Neural crest cell (in vitro differentiated cells): ENCODE measurements at places on chromosomes 3 and 15. TPM values are rescaled to one million over a fixed set of nuclear protein-coding genes. Genes with fewer than 3 reads are reported as not detected.

DNA sequence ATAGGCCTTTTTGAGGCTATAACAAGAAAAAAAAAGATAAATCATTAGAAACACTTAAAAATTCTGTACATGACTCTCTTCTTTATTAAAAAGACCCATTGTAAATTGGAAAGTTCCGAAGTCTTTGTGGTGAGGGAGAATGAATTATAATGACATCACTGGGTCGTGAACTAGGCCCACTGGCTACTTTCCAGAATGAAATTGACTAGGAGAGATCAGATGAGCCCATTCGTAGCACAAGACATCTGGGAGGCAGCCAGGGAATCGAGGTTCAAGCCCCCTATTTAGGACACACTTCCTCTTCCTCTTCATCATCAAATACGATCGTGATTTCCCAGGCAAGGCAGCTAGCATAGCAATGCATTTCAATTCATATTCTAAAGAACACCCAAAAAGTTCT is 889.8 kb upstream of the NR2F2 start:
- no peaks in the 10 kb centered on the region for H3K4me1 ChIP-seq
- DNase-seq: no peak
- H3K4me3 ChIP-seq: no peak overlapping the region
- peaks cover 4% of the 10 kb centered on the region for H3K36me3 ChIP-seq
- H3K27me3 ChIP-seq: no peaks in the 10 kb centered on the region

DNA sequence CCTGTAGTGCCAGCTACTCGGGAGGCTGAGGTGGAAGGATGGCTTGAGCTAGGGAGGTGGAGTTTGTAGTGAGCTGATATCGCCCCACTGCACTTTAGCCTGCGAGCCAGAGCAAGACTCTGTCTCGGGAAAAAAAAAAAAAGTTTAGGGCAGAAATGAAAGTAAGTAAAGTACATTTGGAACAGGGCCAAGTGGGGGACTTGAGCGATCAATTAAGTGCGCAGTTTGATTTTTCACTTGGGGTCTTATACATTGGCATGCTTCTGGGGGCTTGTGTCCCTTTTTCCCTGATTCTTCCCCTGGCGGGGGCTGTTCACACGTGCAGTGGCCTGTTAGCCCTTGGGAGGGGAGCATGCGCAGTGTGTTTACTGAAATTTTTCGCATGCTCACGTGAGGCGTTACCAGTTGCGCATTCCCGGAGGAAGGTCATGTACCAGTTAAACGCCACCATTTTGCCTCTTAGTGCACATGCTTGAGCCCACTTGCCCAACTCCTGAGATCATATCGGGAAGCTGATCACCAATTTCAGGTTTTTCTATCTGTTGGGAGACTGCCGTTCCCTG is 42.0 kb downstream of the GALNT15 start:
- no peak for DNase-seq
- H3K36me3 ChIP-seq: no peaks in the 10 kb centered on the region
- no peaks in the 10 kb centered on the region for H3K27me3 ChIP-seq
- no peak overlapping the region for H3K4me3 ChIP-seq
- no peaks in the 10 kb centered on the region for H3K4me1 ChIP-seq

DNA sequence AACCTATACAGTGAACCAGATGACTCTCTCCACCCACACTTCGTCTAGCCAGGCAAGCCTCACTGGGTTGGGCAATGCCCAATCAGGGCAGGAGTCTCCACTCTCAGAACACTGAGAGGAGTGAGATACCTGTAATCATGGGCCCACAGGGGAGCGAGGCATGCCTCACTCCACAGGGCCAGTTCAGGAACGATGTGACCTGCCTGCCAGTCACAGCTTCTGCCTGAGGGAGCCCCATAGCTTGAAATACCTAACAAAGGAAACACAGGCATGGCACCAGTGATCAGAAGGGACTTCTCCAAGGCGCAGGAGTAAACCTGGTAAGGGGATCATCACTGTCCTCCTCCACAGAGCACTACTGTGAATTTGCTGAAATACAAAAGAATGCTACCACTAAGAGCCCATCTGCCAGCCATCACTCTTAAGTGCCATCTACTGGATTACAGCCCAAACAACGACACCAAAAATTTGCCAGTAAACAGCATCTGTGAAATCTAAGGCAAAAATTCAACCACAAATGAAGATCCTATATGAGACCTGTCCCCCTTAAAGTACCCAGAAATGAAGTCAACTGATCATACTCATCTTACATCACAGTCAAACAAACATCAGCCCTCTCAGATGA is 689.9 kb upstream of the SEMA6D start:
- no peak for DNase-seq
- no peaks in the 10 kb centered on the region for H3K4me1 ChIP-seq
- no peak overlapping the region for H3K4me3 ChIP-seq
- H3K27ac ChIP-seq: no peak overlapping the region
- H3K36me3 ChIP-seq: no peaks in the 10 kb centered on the region

- DNase-seq: peak; percentile 92
- no peaks in the 10 kb centered on the region for H3K36me3 ChIP-seq
- H3K27ac ChIP-seq: peak within 1 kb of the TSS; percentile 94
These were observed at the start of gene CCDC13 for GRCh38 chr3:42772670-42773408. CCDC13 (minus strand) TSS chr3:42773253; CDS start chr3:42758345, 14,908 bp downstream.

- H3K27me3 ChIP-seq: peaks cover 2% of the 10 kb centered on the region
- no peaks in the 10 kb centered on the region for H3K36me3 ChIP-seq
- H3K4me1 ChIP-seq: peaks cover 78% of the 10 kb centered on the region
- no peak for DNase-seq
- H3K4me3 ChIP-seq: peak overlapping the region; percentile 95
- H3K27ac ChIP-seq: peak overlapping the region; percentile 88
These were observed 421 bp downstream of the BMF start for GRCh38 chr15:40108061-40108854.

DNA sequence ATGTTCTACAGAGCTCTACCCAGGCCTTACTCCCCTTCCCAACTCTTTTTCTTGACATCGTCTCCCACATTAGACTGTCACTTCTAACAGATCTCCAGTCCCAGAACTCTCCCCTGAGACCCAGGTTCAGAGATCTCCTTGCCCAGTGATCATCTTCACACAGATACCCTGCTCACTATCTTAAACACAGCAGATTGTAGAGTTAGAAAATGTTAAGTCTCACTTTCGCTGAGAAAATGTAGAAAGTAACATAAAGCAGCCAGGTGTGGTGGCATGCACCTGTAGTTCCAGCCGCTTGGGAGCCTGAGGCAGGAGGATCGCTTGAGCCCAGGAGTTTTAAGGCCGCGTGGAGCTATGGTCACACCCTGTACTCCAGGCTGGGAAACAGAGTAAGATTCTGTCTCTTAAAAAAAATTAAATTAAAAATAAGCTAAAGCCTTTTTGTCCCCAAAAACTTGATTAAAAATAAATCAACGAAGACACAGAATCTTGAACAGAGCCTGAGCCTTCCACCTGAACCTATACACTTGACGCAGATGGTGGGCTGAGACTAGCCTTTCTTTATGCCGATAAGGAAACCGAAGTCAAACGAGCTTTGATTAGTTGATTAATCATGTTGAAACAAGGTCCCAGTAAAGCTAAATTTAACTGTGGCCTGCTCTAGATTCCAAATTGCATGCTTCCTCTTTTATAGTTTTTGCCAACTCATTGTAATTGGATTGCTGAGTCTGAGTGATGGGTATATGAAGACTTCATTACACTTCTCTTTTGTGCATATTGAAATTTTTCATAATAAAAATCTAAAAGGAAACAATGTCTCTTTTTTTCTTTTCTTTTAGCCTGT is 31.3 kb upstream of the BLM start:
- no peaks in the 10 kb centered on the region for H3K27me3 ChIP-seq
- DNase-seq: no peak
- no peak overlapping the region for H3K4me3 ChIP-seq

- no peaks in the 10 kb centered on the region for H3K36me3 ChIP-seq
- H3K27ac ChIP-seq: no peak overlapping the region
- H3K27me3 ChIP-seq: peaks cover 20% of the 10 kb centered on the region
- no peak for DNase-seq
- no peak overlapping the region for H3K4me3 ChIP-seq
- peaks cover 2% of the 10 kb centered on the region for H3K4me1 ChIP-seq
These were observed 17.7 kb downstream of the MUC20 start for GRCh38 chr3:195738274-195739044.

- peaks cover 57% of the 10 kb centered on the region for H3K36me3 ChIP-seq
- H3K27ac ChIP-seq: no peak overlapping the region
- H3K4me3 ChIP-seq: no peak overlapping the region
- no peaks in the 10 kb centered on the region for H3K27me3 ChIP-seq
- H3K4me1 ChIP-seq: no peaks in the 10 kb centered on the region
- peak; percentile 8 for DNase-seq
These were observed 42.5 kb downstream of the TAMM41 start for GRCh38 chr3:11803977-11804892.

- no peak for DNase-seq
- H3K4me1 ChIP-seq: peaks cover 18% of the 10 kb centered on the region
- H3K4me3 ChIP-seq: no peak overlapping the region
- no peaks in the 10 kb centered on the region for H3K36me3 ChIP-seq
- H3K27ac ChIP-seq: no peak overlapping the region
These were observed 44.5 kb downstream of the RPLP1 start for GRCh38 chr15:69497076-69497475.

- H3K27me3 ChIP-seq: no peaks in the 10 kb centered on the region
- no peak for DNase-seq
- H3K36me3 ChIP-seq: no peaks in the 10 kb centered on the region
- H3K4me1 ChIP-seq: no peaks in the 10 kb centered on the region
These were observed 268.7 kb downstream of the EDEM1 start for GRCh38 chr3:5456199-5456598.

The LRRIQ4 gene
- total RNA-seq: 0.12 and 0.16 TPM in 2 replicates

The CPN2 gene
- total RNA-seq: not detected in 2 replicates
